GM06990 (cell line): ENCODE measurements at places on chromosomes 7 and 10.

DNA sequence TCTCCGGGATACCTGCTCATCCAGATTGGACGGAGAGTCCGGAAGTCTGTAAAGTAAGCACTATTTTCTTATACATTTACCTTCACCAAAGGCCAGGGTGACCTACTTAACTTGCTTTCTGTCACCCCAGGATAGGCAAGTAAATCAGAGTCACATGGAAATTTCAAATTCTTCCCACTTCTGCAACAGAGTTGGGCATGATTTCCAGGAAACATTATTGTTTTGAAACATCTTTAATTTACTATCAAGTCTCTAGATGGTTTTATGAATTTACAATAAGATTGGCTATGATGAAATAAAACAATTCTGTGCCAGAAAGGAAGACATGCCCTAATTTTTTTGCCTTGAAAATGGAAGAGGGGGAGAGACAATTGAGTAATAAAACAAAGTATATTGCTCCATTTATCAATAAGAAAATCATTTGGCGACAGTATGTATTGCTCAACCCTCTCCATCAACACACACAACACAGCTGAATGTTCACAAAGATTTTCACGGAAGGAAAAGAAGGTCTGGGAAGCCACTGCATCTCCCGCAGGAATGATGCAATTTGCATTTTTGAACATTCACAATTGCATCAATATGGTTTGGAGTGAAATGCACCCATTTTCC is 702.8 kb downstream of the PARD3 start:
- no peak for DNase-seq

- no peak for DNase-seq
Observed at GRCh38 chr7:82501346-82501745, 57.8 kb upstream of the CACNA2D1 start.

- DNase-seq = no peak
Observed at GRCh38 chr7:149232362-149232761, 7.1 kb upstream of the ZNF212 start.

DNA sequence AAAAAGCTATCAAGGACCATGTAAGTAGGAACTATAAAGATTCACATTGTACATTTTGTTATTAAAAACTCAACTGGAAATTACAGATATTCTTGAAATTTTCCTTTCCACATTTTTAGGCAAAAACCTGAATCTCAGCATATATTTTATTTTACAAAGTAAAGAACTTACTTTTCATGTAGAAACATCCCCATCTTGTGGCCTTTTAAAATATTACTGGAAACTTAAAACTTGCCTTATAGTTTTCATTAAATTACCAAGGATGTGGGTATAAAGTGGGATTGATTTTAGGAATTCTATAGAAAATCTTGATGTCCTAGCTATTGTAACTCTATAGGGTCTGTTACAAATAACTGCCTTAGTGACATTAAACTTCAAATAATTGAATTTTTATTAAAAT is 10.6 kb downstream of the DBF4 start:
- no peak for DNase-seq

- DNase-seq = peak; percentile 1
Observed at GRCh38 chr7:133253519-133253875, 619 bp downstream of the EXOC4 start.

DNA sequence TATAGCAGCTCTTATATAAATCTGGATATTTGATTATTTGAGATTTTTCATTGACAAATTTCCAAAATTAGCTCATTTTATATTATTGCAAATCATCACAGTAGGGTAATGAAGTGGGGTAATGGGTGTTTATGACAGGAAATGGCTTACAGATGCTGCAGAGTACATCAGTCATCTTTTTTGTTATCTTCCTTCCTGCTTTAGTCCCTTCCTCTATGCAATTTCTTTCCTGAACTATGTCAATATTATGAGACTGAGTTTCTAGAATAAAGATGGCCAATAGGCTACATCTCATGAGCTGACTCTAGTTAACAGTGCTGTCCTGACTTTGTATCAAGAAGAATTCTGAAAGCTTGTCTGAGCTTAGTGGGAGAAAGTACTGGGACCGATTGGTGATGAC is 244.5 kb downstream of the XPNPEP1 start:
- no peak for DNase-seq

GRCh38 chr7:119748991-119749390 is 524.0 kb upstream of the KCND2 start:
- no peak for DNase-seq

- no peak for DNase-seq
Observed at GRCh38 chr7:89607792-89608191, 546.5 kb upstream of the STEAP1 start.

- DNase-seq = peak; percentile 71
Observed at GRCh38 chr10:92142949-92143348, 147.9 kb downstream of the CPEB3 start.

- DNase-seq = no peak
Observed at GRCh38 chr7:90668992-90669391, 72.9 kb downstream of the CDK14 start.

DNA sequence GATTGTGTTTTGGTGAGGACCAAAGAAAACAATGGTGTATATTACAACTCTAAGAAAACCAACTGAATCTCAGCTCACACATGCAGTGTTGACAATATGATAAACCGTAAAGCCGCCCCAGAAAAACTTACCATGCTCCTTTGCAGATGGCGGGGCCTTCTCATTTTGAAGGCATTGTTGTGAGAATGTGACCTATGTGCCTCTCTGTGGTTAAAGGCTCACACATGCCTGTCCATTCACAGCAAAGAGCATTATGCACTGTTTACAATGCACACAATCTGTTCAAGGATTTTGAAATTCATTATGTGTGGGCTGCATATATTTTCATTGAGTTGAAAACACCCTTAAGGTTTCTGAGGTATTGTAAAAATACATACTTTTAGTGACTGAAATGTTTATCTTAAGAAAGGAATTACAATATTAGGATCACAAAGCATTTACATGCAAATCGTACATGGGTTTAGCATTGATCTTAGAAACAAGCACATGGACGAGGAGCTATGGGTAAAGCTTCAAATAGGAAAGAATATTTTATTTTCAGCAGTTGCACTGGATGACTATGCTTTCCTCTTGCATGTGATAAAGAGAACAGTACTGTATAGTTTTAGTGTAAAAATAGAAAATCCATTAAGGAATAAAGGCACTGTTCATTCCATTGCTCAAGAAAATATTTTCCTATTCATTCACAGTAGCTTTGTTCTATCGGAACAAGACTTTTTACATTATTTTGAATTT is 334.3 kb downstream of the ARL4A start:
- DNase-seq = no peak
